ENCODE measurements at places on chromosomes 3 and 15.
A peak's percentile ranks its signal among the peaks of the same experiment; 100 is the strongest.

DNA sequence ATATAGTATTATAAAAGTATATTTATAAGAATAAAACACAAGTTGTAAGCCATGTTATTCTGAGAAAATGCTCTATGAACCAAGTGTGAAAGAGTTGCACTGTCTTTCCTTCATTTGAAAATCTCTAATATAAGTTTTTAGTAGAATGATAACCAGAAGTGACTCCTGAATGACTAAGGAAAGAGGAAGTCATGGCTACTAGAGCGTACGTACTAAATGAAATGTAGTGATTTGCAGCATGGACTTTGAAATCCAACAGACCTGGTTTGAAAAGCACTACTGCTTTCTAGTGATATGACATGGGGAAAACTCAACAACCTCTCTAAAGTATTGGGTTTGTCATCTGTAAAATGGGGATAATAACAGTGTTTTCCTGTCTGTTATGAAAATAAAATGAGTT, 10.3 kb upstream of the DNAJC13 start:
- DNase-seq, result no peak

- peak; percentile 44 for DNase-seq
Measured at GRCh38 chr3:142987707-142988106, 13.7 kb upstream of the U2SURP start.

DNA sequence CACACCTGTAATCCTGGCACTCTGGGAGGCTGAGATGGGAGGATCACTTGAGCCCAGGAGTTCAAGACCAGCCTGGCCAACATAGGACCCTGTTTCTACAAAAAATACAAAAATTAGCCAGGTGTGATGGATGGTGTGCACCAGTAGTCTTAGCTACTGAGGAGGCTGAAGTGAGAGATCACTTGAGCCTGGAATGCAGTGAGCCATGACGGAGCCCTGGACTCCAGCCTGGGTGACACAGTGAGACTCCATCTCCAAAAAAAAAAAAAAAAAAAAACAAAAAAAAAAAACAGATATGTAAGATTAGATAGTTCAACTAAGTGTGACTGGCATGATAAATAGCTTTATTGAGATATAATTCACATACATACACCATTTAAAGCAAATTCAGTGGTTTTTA, 9.7 kb downstream of the RBSN start:
- no peak for DNase-seq

DNA sequence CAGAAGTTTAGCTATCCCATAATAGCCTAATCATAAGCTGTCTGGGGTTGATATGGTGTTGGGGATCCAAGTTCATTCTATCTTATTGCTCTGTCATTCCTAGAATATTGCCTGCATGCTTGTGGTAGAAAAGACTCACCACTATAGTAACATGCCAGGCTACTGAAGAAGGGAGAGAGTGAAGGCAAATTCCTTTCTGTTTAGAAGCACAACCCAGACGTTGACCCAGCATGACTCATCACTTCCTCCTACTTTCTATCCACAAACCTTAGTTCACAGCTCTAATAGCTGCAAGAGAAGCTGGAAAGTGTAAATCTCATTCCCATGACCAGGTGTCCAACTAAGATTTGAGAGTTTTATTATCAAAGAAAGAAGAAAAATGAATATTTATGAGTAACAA, 57.8 kb upstream of the NMD3 start:
- peak; percentile 98 for DNase-seq

- peak; percentile 59 for DNase-seq
Measured at GRCh38 chr15:77347197-77347596, 72.7 kb downstream of the PEAK1 start.

DNA sequence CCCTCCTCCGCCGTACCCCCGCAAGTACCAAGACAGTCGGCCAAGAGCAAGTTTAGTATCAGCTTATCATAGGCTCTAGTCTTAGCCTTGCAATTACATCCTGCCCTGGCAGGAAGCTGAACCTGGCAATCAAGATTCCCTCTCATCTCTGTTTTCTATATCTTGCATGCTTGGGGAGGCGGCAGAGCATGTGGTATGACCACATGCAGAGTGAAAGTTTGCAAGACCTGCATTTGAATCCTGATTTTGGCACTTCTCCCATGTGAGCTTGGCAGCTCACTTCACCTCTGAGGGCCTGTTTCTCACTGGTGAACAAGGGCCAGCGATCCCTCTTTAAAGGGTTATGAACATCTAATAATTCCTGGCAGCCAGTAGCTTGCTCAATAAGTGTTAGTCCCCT, 106.1 kb upstream of the FRMD4B start:
- DNase-seq, result no peak

GRCh38 chr3:70640481-70640880, 328.0 kb upstream of the MDFIC2 start:
- DNase-seq, result no peak

GRCh38 chr15:81293728-81294515, 30.0 kb downstream of the STARD5 start:
- no peak for DNase-seq

GRCh38 chr3:37810848-37811247, 50.8 kb upstream of the CTDSPL start:
- no peak for DNase-seq

GRCh38 chr3:123026565-123027291, 835 bp downstream of the SEMA5B start:
- DNase-seq, result no peak

GRCh38 chr15:35111861-35112260, 26.8 kb upstream of the NANOGP8 start:
- no peak for DNase-seq

Measured in amniotic epithelial cell (primary cell).